ENCODE measurements at places on chromosomes 4 and X.

- no peak for DNase-seq
Observed at GRCh38 chr4:77443941-77444340, 161.7 kb upstream of the CXCL13 start.

DNA sequence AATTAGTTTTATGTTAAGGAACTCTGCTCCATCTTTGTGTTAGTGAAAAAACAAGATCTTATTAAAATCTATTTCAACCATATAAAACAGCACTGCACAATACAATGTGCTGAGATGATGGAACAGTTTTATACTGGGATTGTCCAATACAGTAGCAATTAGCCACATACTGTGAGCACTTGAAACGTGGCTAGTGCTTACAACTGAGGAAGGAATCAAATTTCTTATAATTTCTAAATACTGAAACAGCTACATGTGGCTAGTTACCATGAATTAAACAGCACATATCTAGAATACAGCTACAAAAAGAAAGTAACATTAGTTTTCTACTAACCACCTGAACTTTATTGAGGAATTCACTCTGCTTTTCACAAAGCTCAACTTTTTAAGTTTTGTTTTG, 14.7 kb downstream of the NFXL1 start:
- DNase-seq, result no peak

GRCh38 chr4:75671802-75672421, 1.3 kb downstream of the G3BP2 start:
- no peak for DNase-seq

GRCh38 chr4:66949419-66949818, 595.9 kb downstream of the CENPC start:
- no peak for DNase-seq

DNA sequence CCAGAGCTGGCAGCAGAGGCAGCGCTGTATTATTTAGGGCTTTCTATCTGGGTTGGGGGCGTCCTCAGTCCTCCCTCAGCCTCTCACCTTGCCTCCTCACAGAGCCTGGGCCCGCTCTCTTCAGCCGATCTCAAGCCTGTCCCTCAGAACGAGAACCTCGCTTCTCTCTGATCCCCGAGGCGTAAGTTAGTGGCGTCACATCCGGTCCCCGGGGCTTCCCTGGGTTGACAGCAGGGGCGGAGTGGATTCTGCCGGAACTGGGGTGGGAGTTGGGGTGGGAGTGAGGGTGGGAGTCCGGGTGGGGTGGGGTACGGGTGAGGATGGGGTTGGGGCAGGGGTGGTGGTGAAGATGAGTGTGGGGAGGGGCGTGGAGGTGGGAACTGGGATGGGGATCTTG, at the start of gene MAGEA10:
TSS of gene MAGEA10 (minus strand) at position 190 of the 397 bp plus-strand sequence. CDS start 2,957 bp downstream, outside the sequence.
- DNase-seq, result no peak

DNA sequence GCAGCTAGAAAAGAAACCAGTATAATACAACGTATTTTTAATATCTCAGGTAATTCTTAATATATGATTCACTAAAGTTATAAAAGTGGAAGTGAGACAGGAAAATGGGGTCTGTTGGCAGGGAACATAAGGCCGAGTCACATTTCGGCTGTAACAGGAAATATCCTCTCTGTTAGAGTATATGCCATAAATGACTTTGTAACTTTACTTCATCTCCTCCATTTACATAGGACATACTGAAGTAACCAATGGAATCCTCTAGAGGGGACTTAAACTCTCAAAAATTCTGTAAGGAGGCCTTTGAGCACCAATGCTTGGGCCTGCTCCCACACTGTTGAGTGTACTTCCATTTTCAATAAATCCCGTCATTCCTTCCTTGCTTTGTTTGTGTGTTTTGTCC, 71.3 kb downstream of the ANKRD17 start:
- no peak for DNase-seq

DNA sequence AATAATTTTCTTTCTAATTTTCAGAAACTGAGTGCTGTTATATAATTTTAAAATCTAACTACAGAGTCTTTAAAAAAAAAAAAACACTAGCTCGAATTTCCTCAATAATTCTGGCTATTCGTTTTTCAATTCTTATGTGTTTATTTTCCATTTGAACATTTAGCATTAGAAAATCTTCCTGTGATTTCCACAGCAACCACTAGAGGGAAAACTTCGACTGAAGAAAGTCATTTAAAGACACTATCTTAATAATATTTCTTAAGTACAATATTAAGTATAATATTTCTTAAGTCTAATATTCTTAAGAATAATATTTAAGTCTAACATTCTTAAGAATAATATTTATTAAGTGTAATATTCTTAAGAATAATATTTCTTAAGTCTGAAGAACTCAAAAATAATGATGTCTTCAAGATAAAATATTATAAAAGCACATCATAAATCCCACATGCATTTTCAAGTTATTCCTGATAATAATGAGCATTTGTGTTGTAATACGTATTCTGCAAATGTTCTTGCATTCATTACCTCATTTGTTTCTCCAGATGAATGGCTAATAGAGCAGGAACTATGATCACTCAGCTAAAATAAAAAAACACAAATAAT, 118.4 kb upstream of the WDR17 start:
- no peak for DNase-seq

Data from NCI-H2171 (cell line).